ENCODE measurements at places on chromosomes 6 and 20.

DNA sequence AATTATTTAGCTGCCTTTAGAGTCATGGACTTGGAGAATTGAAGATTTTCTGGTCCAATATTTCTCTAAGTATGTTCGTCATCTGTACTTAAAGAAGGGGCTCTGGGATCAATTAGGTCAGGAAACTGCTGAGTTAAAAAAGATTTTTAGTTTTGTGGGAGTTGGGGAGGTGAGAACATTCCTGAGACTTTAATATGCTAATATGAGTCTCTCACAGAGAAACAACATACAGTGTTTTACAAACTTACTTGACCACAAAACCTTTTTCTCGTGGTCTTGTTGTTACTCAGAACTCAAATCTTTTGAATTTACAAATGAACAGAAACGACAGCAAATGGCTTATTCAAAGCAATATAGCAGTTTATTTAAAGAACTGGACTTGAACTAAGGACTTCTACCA, 67.9 kb downstream of the LIN28B start:
- DNase-seq = no peak

GRCh38 chr6:142902636-142903053, 42.3 kb downstream of the HIVEP2 start:
- DNase-seq = no peak

GRCh38 chr6:37272834-37273566, 15.1 kb upstream of the TMEM217 start:
- DNase-seq = no peak

- no peak for DNase-seq
These were observed 3.3 kb downstream of the ADGRB3 start for GRCh38 chr6:68638230-68638900.

- DNase-seq = no peak
These were observed 98.4 kb upstream of the PREP start for GRCh38 chr6:105501246-105501645.

DNA sequence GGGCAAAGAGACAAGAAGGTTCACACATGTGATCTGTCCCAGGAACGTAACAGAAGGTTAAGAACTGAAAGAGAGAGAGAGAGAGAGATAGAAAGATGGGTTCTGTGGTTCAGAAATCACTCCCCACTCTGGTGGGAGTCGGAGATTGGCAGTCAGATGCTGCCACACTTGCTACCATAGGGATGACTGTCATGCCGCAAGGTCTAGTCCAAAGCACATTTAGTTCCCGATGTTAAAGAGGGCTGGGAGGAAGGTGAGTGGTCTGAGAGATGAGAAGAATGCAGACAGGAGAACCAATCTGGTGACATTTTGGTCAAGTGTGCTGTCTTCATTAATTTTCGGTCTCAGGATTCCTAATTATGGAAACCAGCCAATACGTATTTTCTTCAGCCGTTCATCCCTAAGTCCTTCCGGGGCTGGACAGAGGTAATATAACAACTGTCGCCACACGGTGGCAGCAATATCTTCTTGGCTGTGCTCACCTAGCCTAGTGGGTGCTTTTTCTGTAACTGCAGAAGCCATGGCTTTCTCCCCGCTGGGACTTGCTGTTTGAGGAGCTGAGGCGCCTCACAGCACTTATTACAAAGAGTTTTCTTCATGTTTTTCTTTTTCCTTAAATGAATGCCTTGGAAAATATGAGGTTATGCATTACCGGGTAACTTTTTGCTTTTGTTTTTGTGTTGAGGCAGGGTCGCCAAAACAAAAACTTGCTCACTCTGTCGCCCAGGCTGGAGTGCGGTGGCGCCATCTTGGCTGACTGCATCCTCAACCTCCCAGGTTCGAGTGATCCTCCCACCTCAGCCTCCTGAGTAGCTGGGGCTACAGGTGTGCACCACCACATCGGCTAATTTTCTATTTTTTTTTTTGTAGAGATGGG, 46.0 kb downstream of the SLC35D3 start:
- no peak for DNase-seq

GRCh38 chr6:165752451-165752850, 89.4 kb upstream of the PDE10A start:
- DNase-seq = no peak

DNA sequence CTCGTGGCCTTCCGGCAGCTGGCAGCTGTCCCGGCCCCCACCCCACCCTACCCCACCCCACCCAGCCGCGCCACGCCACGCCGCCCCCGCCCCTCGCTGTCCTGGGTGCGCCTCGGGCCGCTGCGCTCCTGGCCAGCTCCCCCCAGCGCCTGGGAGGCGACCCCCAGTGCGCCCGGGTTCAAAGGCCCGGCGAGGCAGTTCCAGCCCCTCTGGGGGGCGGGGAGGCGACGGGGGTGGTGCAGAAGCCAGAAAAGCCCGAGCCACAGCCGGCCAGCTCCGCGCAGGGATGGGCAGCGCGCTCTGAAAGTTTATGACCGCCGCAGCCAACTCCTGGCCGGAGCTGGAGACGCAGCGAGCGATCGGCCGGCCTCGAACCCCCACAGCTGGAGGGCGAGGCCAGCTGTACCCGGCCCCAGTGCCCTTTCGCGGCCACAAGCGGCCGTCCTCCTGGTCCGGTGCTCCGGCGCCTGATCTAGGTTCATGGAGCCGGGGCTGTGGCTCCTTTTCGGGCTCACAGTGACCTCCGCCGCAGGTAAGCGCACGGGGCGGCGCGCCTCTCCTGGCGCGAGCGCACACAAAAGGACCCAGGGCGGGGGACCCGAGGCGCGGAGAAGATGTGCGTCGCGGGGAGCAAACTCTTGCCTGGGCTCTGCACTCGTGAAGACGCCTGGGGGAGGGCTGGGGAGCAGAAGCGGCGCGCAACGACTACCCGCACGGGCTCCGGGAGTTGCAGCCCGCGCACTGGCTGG, at the start of gene EDN3:
EDN3 (plus strand) TSS at position 279 of the 749 bp plus-strand sequence; CDS start at position 481, 202 bp downstream.
- DNase-seq = no peak

DNA sequence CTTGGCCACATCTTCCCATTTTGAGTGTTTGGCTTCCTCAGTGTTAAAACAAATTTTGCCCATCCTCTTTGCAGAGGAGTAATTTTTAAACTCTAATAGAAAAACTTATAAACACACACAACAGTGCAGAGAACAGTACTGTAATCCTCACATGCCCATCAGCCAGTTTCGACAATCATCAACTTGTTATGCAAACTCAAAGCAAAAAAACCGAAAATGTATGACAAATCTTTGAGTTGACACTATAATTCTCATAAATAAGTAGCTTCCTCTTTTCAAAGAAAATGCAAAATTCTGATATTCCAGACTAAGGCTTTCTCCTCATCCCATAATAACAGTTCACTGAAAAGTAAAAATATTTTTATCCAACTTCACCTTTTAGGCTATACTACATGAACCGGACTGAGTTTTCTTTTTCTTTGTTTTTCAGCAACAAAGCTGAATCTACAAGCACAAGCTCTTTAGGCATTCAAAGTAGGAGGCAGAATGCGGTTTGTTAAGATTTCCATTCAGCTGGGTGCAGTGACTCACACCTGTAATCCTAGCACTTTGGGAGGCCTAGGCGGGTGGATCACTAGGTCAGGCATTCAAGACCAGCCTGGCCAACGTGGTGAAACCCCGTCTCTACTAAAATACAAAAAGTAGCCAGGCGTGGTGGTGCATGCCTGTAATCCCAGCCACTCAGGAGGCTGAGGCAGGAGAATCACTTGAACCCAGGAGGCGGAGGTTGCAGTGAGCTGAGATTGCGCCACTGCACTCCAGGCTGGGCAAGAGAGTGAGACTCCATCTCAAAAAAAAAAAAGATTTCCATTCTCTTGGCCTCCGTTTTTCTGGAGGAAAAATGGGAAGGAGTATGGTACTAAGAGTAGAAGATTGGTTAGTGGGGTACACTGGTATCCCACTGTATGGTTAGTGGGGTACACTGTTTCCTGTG, 74.8 kb downstream of the GCNT2 start:
- DNase-seq = no peak

- DNase-seq = no peak
These were observed 5.9 kb downstream of the MRPS10 start for GRCh38 chr6:42211726-42212125.

GRCh38 chr6:39198528-39198927, 30.7 kb downstream of the KCNK5 start:
- DNase-seq = no peak

- no peak for DNase-seq
These were observed 114.3 kb downstream of the THBS2 start for GRCh38 chr6:169139179-169139971.

GRCh38 chr6:151137542-151137941, 102.2 kb upstream of the AKAP12 start:
- DNase-seq = no peak
